ENCODE measurements at places on chromosomes 3 and 15.

DNA sequence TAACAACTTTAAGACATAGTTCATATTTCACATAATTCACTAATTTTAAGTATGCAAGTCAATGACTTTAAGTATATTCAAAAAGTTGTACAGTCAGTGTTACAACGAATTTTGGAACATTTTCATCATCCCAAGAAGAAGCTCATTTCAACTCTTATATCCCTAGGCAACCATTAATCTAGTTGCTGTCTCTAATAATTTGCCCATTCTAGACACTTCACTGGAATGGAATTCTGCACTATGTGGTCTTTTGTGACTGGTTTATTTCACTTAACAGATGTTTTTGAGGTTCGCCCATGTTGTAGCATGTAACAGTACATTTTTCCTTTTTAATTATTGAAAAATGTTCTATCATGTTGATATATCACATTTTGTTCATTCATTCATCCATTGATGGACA, 104.2 kb upstream of the SPRED1 start:
- no peak for DNase-seq

GRCh38 chr3:170868577-170869238, 1.3 kb downstream of the RPL22L1 start:
- no peak for DNase-seq

GRCh38 chr3:2420919-2421318, 322.3 kb downstream of the CNTN4 start:
- DNase-seq: no peak

DNA sequence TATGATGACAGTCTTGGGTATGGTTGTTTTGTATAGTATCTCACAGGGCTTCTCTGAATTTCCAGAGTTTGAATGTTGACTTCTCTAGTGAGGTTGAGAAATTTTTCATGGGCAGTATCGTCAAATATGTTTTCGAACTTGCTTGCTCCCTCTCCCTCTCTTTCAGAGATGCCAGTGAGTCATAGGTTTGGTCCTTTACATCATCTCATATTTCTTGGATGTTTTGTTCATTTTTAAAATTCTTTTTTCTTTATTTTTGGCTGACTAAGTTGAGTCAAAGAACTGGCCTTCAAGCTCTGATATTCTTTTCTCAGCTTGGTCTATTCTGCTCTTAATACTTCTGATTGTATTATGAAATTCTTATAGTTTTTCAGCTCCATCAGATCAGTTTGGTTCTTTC, 282.3 kb upstream of the NECTIN3 start:
- no peak for DNase-seq

DNA sequence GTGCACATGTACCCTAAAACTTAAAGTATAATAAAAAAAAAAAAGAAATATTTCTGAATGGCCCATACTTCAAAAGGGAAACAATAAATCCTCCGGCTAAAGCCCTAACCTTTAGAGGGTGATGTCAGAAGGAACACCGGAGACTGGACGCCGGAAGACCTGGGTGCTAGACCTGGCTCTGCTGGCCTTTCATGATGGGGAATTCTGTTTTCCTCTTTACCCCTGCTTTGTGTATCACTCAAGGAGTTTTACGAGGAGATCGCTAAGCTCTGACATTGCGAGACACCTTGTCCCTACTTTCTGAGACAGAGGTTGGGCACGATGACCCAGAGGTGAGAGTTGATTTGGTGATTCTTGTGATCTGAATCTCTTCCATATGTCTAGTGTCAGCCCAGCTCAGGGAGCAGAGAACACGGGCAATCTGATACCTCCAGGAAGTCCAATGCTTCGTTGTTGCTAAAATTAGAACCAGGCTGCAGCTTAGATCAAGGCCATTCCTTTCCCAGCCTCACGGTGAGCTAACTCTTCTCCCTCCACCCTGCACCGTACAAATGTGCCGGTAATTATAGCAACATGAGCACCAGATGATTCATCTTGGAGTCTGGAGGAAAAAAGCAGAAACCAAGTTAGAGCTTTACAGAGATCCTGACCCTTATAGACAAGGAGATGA, 42.0 kb upstream of the CFAP161 start:
- no peak for DNase-seq

GRCh38 chr3:171827836-171828458, 15.2 kb upstream of the TMEM212 start:
- DNase-seq: no peak

DNA sequence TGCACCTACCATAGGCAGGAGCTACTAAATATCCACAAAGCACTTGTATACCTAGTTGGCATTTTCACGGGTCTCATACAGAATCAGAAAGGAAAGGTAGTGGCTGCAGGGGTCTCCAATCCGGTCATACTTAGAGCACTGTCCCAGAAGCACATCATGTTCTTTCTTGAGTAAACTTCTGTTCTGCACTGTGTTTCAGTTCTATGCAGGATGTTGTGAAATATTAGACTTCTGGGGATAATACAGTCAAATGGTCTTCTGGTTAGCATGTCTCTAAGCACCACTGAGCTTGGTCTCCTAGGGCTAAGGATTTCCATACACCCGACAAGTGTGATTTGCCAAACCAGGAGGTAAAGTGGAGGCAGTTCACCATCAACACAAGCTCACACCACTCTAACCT, 27.9 kb downstream of the MINDY4B start:
- no peak for DNase-seq

DNA sequence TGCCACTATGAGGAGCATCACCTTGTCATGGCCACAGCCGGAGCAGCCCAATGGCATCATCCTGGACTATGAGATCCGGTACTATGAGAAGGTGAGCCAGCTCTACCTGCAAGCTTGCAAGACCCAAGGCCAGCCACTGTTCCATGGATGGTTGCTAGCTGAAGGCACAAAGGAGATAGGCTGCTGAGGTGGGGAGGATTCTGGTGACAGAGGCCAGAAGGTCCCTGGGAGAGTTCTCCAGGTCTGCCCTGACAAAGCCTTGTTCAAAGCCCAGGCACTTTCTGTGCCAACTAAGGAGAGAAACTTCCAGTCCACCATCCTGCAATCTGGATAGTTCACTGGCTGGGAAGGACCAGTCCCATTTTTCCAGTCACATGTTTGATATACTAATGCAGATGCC, 359.1 kb downstream of the EPHB1 start:
- DNase-seq: no peak

GRCh38 chr15:89101302-89102193, 13.3 kb downstream of the ABHD2 start:
- no peak for DNase-seq
